Renal pelvis (tissue), 12 donors: ENCODE measurements at places on chromosomes 7 and 10. TPM values are rescaled to one million over a fixed set of nuclear protein-coding genes. Genes with fewer than 3 reads are reported as not detected.

DIP2C gene
- polyA plus RNA-seq, result 19.1 TPM

SLC13A1 gene
- 28.3 TPM for polyA plus RNA-seq

GRCh38 chr10:70722820-70723424 is 50.6 kb downstream of the ADAMTS14 start:
- DNase-seq, result no peak

- no peak for DNase-seq
These were observed 122.6 kb upstream of the ASAH2 start for GRCh38 chr10:50373821-50374501.

- no peak for DNase-seq
These were observed 18.8 kb upstream of the AOAH start for GRCh38 chr7:36742911-36743775.

DNA sequence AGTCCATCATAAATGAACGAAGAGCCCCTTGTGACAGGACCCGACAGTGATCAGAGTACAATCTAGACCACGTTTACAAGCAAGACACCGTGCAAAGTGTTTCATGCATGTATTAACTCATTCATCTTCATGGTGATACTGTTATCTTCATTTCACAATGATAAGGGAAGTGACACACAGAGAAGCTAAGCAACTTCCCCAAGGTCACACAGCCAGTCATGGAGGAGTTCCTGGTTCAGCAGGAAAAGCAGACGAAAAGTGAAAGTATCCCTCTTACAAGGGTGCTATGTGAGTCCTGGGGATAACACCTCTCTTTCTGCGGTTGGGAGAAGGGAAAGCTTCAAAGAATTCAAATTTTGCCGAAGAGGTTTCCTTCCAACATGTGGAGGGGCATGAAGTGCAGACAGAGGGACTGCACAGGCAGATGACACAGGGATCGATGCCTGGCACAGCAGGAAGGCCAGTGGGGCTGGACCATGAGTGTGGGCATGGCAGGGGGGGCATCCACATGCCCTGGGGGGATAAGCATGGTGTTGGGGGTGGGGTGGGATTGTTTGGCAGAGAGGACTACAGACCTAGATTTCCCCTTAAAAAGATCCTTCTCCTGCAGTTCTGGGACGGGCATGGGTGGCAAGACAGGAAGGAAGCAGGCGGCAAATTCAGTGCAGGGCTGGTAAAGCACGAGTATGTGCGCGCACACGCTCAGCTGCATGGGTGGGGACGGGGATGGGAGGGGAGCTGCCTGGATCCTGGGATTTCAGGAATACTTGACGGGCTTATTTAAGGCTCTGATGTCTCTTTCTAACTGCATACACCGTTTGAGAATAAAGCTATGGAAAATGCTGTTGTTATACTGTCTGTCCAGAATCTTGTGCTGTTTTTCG is 33.5 kb upstream of the DDC start:
- no peak for DNase-seq

DNA sequence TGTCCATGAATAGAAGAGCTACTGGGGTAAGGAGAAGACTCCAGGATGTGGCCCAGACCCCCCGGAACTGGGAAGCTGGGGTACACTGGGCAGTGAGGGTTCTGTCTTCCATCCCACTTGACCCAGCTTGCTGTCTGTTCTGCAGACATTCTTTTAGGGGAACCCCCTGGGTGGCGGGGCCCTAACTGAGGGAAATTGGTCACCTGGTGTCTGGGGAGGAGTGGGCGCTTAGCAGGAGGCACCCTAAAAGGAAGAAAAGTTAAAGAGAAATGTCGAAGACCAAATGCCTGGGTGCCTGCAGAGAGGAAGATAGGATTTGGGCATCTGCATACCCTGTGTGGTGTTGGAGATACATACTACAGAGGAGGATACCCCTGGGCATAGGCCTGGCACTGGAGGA is 1.0 kb downstream of the AP1S1 start:
- no peak for DNase-seq

DNA sequence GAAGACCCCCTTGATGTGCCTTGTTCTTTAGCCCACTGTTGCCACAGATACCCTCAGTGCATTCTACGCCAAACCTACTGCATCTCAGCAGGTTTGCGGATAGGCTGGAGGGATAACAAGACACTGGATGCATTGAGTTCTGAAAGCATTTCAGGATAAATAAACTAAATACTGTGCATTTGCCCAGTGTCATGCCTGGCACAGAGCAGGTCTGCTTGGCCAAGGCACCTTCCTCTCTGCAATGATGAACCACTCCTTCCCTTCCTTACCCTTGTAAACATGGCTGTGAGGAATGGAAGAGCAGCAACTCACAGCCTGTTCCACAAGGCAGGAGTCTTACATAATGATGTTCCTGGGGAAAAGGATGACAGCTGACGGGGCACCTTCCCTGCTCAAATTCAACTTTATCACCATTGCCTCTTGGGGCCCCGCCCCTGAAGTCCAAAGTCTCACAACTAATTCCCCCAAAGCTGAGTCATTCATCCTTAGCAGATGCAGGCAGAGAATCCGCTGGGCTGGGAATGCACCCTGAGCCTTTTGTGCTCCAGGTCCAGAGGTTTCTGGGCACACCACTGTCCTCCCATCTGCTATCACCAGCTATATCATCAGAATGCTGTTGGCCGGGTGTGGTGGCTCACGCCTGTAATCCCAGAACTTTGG is 11.6 kb downstream of the DDX56 start:
- DNase-seq, result no peak

DNA sequence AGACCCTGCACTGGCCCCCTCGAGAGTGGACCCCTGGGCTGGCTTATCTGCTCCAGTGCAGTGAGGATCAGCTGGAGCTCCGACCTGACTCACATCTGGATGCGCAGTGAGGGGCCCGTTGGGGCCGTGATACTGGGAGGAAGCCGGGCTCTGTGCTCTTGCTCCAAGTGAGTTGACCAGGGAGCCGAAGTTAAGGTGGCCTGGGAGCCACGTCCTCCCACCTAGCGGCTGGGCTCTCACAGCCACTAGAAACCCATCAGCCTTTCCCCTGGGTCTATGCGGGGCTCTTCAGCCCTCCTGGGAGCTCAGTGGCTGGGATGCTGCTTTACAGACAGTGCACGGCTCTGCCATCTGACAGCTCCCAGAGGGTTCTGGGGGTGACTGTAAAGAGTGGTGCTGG is 9.1 kb downstream of the ALKBH4 start:
- DNase-seq, result no peak
